Type B pancreatic cell (in vitro differentiated cells): ENCODE measurements at places on chromosomes 7 and 10.

DNA sequence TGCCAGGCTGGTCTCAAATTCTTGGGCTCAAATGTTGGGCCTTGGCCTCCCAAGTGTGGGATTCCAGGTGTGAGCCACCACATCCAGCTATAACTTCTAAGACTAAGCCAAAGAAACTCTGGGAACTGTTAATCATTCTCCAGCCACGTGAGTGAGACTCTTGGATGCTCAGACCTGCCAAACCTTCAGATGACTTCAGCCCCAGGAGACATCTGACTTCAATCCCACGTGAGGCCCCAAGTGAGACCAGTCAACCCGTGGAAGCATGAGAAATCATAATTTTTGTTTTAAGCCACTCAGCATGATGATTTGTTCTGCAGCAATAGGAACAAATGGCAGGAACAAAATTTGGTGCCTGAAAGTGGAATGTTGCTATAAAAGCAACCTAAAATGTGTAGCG, 4.3 kb upstream of the PCBD1 start:
- DNase-seq, result no peak

GRCh38 chr10:73997461-73997786, 492 bp upstream of the VCL start:
- no peak for DNase-seq

DNA sequence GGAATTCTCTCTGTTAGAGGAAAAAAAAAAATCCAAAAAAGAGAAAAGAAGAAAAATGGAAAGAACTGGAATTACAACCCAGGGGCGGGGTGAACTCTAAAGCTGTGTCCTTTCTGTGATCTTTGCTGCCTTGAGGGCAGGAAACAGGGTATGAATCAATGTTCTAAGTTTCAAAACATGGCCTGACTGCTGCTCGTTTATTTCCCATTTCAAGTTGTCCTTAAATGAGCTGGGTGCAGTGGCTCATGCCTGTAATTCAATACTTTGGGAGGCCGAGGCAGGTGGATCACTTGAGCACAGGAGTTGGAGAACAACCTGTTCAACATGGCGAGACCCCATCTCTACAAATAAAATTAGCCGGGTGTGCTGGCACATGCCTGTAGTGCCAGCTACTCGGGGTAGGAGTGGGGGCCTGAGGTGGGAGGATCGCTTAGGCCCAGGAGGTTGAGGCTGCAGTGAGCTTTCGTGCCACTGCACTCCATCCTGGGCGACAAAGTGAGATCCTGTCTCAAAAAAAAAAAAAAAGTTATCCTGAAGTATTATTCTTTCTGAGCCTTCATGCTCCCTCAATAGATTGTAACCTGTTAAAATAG, 24.7 kb upstream of the TFAM start:
- DNase-seq, result no peak

GRCh38 chr10:85149766-85150165, 821.4 kb downstream of the CCSER2 start:
- DNase-seq, result no peak

DNA sequence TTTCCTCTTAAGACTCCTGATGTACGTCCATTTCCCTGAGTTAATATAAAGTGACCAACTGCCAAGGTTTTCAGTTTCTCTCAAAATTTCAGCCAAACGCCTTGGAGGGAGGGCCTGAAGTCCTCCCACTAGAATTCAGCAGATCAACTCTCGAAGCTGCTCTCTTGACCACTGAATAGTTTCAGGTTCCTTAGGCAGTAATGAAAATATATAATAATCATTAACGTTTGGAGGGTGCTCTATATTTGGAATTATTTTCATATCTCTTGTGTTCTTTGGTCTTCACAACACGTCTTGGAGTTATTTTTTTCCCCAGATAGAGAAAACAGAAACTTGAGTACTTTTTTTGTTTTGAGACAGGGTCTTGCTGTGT, 123.6 kb upstream of the SFMBT2 start:
- no peak for DNase-seq

DNA sequence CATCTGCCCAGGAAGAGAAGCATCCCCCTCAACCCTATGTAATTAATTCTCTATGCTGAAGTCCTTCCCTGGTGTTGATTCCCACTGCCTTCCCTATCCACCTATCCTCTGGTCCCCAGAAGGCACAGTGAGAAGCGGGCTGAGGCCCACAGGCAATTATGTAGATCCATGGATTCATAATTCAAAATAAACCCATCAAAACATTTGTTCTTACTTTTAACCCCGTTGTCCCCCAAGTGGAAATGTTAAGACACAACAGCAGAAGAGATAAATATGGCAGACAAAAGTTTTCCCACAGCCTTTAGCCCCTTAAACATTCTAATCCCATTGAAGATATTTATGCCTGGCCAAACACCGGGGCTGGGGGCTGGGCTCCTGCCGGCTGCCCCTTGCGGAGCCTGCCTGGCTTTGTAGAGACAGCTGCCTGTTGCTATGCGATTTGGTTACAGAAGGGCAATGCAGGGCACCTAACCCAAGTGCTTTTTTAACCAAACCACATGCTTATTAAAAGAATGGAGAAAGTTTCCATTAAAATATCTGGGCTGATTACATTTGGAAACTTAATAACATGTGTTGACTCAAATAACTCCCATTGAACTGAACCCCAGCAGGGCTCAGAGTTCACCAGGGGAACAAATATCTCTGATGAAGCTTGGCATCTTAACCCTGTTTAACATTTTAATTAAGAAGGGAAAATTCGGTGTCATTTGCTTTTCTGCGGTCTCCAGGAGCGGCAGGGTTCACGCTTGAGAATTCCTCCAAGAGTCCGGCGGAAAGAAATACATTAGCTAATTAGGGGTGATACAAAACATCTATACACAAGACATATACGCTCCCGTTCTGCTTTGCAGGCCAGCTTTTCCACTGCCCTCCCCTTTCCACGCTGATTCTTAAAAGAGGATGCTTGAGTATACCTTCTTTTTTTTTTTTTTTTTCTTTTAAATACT, 110.8 kb upstream of the FGFR2 start:
- DNase-seq, result no peak

GRCh38 chr10:77186936-77187335, 450.7 kb downstream of the KCNMA1 start:
- no peak for DNase-seq

DNA sequence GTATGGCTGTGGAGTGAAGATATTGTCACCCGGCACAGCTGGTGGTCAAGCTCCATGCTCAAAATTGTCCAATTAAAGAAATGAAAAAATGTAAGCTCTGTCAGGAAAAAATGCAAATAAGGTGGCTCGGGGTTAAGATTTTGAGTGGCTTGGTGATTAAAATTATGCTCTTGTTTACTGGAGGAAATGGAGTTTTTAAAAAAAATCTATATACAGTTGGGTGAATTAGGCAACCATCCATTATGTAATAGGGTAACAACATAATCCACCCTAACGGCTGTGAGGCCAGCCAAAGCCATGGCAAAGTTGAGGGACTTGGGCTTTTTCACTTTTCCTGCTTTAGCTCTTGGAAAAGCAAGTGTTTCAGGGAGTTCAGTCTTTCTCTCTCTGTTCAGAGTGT, 260.8 kb upstream of the HABP2 start:
- DNase-seq, result no peak

- no peak for DNase-seq
Measured at GRCh38 chr10:84366041-84366440, 37.7 kb downstream of the CCSER2 start.

- DNase-seq, result no peak
Measured at GRCh38 chr7:1397491-1398327, 61.6 kb downstream of the MICALL2 start.

DNA sequence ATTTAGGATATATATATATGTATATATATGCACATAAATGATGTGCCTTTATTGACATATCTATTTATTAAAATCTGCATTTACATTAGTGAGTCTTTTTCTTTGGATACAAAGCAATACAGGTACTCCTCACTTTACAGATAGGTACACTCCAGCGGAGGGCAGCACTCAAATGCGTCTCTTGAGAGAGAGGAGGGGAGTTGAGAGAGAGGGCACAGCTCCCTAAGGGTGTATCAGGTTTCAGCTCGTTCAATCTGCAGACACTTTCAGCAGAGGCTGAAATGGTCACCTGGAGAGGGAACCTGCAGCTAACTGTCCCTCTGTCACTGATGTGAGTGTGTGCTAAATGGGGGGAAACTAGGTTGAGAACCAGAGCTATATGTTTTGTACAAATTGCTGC, 21.5 kb downstream of the C10orf53 start:
- DNase-seq, result no peak

- DNase-seq, result no peak
Measured at GRCh38 chr7:98949336-98950044, 71.2 kb downstream of the TRRAP start.

GRCh38 chr7:159151231-159151630, 6.6 kb upstream of the VIPR2 start:
- no peak for DNase-seq

GRCh38 chr7:67371429-67372305, 375.0 kb downstream of the TYW1 start:
- DNase-seq, result peak; percentile 74

DNA sequence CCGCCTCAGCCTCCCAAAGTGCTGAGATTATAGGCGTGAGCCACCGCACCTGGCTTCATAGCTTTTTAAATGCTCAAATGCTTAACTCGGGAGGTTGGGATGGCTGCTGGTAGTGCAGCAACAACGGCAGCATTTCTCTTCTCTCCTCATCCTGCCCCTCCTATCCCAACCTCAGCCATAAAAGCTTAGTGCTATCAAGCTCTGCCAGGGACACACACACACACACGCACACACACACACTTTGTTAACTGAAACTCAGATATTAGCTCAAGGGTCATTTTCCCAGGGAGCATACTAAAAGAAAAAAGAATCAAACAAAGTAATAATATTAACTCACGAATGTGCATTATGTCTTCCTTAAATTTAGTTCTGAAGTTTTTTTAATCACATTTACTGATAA, 63.0 kb upstream of the HPS1 start:
- no peak for DNase-seq

- no peak for DNase-seq
Measured at GRCh38 chr10:30215623-30216022, 133.5 kb downstream of the MTPAP start.

GRCh38 chr7:157004521-157005455, 5.7 kb downstream of the MNX1 start:
- DNase-seq, result no peak

- no peak for DNase-seq
Measured at GRCh38 chr10:533186-533585, 156.3 kb downstream of the DIP2C start.

- no peak for DNase-seq
Measured at GRCh38 chr7:35555934-35556333, 139.0 kb downstream of the HERPUD2 start.

DNA sequence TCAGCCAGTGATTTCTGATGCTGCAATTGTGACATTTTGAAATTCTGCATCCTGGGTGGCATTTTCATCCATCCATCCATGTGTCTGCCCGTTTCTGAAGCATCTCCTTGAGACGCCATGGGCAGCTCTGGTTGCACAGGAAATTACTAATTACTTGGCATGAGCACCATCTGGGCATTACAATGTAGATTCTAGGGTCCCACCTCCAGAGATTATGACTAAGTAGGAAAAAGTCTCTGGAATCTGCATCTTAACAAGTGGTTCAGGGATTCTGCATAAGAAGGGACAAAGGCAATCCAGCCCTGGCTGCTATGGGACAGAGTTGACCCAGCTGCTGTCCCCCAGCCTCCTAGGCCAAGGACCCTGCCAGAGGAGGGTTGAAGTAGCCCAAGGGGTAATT, 65.3 kb downstream of the CUZD1 start:
- no peak for DNase-seq

DNA sequence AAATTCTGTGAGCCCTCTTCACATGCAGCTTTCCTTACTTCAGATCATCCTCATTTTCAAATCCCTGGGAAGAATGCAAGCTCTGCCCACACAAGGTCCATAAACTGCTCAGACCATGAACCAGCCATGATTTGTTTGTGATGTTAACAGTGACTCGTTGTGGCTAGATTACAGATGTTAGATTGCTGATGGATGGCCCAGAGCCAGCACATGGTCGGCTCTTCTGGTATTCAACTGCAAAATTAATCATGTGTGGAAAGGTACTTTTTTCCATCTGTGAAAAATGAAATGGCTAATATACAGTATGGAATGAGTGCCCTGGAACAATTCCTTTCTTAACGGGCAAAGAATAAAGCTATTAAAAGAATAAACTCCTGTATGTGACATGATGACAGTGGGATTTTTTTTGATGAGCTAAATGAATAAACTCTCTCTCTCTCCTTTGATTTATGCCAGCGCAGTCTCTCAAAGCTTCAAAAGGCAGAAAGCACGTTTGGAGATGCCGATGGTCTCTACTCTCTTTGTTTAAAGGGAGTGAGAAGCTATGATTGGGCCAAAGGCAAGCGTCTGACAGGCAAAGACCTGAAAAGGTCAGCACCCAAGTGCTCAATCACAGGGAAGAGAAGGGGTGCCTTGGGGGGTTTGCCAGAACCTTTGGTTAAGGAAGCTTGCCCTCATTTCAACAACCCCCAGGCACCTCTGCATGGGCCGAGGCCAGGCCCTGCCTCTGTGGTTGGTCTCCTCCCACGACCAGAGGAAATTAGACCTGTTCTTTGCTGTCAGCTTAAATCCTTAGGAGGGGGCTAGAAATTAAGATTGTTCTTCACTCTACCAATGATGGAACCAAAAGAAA, 444.0 kb upstream of the NFE2L3 start:
- no peak for DNase-seq

DNA sequence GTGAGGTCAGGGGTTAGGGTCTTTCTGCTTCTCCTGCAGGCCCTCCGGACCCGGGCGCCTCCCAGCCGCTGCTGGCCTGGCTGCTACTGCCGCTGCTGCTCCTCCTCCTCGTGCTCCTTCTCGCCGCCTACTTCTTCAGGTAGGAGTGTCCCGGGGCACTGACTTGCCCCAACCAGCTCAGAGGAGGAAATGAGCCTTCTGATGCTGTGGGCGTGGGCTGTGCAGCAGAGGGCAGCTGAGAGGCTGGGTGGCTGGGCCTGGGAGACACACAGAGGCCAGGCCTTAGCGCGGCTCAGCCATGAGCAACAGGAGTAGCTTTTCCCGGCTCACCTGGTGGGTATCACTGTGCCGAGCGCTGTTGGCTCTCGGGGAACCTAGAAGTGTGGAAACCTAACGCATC, 78.9 kb downstream of the MKI67 start:
- no peak for DNase-seq

GRCh38 chr10:13784067-13784466, 197.3 kb downstream of the PRPF18 start:
- DNase-seq, result no peak

DNA sequence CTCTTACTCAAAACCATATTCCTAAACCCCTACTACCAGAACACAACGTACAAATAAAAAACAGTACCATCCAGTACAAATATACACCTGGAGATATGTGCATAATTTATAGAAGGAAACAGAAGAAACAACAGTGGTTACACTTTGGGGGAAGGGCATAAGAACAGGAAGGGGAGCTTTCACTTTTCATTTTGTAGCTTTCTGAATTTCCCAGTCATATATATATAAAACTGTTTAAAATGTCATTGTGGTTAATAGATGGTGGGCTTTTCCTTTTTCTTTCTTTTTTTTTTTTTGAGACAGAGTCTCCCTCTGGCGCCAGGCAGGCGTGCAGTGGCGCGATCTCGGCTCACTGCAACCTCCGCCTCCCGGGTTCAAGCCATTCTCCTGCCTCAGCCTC, 47.2 kb downstream of the MALSU1 start:
- no peak for DNase-seq

GRCh38 chr10:14150526-14150925, 180.2 kb downstream of the FRMD4A start:
- no peak for DNase-seq
